ENCODE measurements at places on chromosomes 12 and 14.

- no peak for DNase-seq
Measured at GRCh38 chr14:65361920-65362319, 50.6 kb upstream of the FUT8 start.

- DNase-seq = no peak
Measured at GRCh38 chr12:124259154-124260066, 35.5 kb upstream of the RFLNA start.

DNA sequence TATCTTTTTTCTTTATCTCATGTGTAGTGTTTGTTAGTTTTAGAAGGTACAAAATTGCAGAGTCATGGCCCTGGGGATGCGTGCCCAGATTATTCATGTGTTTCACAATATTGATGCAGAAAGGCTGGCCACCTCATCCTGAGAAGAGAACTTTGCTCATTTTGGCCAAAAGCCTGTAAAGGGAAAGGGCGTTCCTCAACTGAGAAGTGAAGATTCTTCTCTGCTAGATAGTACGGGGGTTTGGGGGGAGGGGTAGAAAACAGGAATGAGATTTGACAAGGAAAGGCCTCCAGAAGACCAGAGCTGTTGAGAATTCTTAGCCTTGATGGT is 1.7 kb downstream of the MGST1 start:
- no peak for DNase-seq

- DNase-seq = no peak
Measured at GRCh38 chr14:91879196-91879595, 11.9 kb upstream of the TC2N start.

DNA sequence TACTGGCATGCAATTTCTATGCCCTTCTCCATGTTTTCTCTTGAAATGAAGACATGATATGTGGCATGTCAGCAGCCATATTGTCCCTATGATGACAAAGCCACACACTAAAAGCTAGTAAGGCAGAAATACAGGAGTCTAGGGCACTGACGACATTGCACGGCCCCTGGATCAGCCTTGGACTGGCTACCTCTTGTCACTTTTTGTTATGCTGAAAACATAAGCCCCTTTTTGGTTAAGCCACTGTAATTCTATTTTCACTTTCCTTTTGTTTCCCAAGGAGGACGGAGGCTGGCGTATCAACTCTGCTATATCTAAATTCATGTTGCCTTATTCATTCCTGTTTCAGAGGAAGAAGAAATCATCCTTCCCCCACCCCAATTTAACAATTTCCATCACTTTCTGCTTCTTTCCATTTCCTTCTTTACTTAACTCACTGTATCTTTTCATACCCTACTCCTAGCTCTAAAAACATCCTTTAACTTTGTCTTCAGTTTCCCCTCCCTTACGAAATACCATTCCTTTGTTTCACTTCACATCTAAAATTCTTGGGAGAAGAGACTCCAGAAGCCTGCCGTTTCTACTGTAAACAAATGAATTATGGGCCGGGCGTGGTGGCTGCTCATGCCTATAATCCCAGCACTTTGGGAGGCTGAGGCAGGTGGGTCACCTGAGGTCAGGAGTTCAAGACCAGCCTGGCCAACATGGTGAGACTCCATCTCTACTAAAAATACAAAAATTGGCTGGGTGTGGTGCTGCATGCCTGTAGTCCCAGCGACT is 364.1 kb downstream of the PCNX1 start:
- DNase-seq = no peak

GRCh38 chr12:43106355-43106754 is 445.6 kb downstream of the ADAMTS20 start:
- DNase-seq = no peak

DNA sequence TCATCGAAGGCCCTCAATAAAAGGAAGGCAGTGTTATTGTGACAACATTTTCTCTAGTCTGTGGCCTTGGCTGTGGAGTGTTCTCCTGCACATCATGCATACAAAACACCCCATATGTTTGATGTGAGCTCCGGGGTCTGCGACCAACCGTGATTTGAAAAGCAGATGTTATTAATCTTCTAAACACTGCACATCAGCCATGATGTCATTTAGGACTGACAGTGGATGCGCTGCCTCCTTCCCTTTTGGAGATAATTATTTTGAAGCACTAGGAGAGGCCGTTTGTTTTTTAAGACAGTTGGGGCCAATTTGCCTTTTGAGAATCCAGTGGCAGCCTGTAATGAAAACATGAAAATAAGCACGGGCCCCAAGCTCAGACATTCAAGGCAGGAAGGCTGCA is 1041.6 kb downstream of the BCL11B start:
- DNase-seq = no peak

- DNase-seq = no peak
Measured at GRCh38 chr14:64654246-64654900, 49.9 kb upstream of the PLEKHG3 start.

GRCh38 chr12:98955284-98955683 is 310.2 kb downstream of the APAF1 start:
- DNase-seq = no peak

DNA sequence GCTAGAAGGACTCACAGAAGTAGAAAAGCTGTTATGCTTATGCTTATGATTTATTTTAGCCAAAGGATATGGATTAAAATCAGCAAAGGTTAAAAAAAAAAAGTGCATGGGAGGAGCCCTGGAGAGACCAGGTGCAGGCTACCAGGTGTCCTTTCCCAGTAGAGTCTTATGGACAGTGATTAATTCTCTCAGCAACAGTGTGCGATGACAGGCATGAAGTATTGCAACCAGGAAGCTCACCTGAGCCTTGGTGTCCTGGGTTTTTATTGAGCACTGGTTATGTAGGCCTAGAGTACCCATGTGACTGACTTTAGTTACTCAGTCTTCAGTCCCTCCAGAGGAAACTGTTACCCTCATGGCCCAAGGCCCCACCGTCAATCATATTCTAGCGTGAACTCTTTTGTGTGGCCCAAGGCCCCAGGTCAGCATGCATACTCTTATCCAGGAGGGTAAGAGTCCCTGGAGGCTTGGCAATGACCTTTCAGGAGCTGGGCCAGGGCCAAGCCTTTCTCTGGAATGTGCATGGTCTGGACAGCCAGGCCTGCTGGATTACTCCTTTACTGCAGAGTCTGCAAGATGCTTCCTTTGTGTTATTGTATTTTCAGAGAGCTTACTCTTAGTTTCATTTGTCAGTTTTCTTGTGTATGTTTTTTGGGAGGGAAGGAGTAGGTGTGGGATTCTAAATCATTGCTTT is 69.6 kb upstream of the RD3L start:
- no peak for DNase-seq

DNA sequence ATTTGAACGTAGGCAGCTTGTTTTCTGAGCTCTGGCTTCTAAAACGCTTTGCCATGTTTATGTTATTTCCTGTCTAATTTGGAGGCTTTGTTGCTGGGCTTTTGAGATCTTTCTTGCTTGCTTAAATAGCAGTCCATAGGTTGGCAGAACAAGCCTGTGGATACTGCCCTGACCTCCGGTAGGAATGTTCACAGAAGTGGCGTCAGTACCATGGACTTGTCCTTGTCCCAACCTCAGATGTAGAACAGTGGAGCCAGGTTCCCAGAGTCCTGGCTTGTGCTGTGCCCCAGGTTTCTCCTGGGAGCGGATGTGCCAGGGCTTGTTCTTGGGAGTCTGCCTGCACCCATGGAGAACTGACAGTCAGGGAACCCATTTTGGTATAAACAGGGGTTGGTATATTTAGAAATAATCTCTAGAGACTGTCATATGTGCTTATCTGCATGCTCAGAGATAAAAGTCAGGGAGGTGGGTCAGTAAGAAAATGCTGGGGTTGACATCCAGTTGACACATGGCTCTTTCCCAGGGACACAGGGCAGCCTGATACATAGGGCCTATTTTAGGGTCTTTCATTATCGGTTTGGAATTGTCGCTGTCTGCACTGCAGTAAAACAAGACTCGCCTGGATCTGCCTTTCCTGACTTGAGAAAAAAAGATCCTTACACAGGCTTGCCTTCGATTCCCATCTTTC is 22.9 kb downstream of the CACNA1C start:
- DNase-seq = no peak

- DNase-seq = no peak
Measured at GRCh38 chr12:52320784-52321400, at the start of gene KRT83. Gene KRT83 (minus strand): TSS chr12:52321398. CDS start chr12:52321335, 63 bp downstream.

DNA sequence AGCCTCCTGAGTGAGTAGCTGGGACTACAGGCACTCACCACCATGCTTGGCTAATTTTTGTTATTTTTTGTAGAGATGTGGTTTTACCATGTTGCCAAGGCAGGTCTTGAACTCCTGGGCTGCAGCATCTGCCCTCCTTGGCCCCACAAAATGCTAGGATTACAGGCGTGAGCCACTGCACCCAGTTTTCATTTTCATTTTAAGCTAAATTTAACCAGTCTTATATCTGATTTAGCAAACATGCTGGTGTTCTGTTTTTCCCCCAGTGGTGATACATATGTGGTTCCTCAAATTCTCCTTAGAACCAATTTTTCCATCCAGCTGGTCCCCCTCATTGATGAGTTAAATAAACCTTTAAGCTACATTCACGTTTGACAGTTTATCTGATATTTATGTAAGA is 43.8 kb upstream of the BICD1 start:
- DNase-seq = peak; percentile 25

- no peak for DNase-seq
Measured at GRCh38 chr14:100341301-100342031, 18.3 kb downstream of the SLC25A47 start.

GRCh38 chr12:51460519-51460918 is 35.9 kb downstream of the SLC4A8 start:
- DNase-seq = no peak

DNA sequence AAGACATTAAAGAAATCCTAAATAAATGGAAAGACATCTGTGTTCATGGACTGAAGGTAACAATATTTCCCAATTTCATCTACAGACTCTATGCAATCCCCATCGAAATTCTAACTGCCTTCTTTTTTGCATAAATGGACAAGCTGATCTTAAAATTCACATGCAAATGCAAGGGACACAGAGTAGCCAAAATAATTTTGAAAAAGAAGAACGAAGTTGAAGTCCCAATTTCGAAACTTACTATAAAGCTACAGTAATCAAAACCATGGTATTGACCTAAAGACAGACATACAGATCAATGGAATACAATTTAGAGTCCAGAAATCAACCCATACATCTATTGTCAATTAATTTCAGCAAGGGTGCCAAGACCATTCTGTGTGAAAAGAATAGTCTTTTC is 16.4 kb upstream of the CD27 start:
- DNase-seq = no peak

- no peak for DNase-seq
Measured at GRCh38 chr12:11814374-11814773, 164.9 kb downstream of the ETV6 start.

GRCh38 chr12:38110026-38110699 is 206.4 kb upstream of the ALG10B start:
- DNase-seq = no peak

DNA sequence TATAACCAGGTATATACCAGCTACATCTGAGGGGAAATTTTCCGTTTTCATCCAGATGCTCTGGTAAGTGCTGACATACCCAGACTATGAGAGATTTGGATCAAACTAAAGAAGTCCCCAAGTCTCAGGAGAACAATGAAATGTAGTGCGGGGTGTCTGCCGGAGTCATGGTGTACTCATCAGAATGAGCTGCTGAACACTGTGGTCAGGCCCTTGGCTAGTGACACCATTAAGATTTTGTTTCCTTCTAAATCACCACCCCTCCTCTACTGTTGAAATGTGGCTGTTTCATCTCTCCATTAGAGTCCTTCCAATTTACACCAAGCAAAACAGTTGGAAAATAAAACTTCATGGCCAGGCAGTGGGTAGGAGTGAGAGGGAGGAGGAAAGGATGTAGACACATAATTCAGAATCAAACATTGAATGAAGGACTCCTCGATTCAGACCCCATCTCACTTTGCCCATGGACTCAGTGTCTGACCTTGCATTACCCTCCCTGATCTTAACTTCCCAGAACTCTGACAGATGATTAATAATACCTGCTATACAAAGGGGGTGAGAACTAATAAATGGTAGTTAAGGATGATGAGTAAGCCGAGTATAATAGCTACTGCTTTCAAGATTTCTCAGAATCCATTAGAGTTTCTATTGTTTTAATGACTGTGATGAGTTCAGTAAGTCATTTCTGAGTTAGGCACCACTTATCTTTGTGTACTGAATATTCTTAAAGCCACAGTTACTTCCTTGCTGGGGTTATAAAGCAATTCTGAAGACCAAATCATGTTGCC is 127.4 kb downstream of the CRADD start:
- no peak for DNase-seq

GRCh38 chr12:31000751-31001150 is 72.9 kb upstream of the DDX11 start:
- DNase-seq = no peak

- DNase-seq = no peak
Measured at GRCh38 chr12:48001505-48002413, 2.5 kb downstream of the COL2A1 start.

DNA sequence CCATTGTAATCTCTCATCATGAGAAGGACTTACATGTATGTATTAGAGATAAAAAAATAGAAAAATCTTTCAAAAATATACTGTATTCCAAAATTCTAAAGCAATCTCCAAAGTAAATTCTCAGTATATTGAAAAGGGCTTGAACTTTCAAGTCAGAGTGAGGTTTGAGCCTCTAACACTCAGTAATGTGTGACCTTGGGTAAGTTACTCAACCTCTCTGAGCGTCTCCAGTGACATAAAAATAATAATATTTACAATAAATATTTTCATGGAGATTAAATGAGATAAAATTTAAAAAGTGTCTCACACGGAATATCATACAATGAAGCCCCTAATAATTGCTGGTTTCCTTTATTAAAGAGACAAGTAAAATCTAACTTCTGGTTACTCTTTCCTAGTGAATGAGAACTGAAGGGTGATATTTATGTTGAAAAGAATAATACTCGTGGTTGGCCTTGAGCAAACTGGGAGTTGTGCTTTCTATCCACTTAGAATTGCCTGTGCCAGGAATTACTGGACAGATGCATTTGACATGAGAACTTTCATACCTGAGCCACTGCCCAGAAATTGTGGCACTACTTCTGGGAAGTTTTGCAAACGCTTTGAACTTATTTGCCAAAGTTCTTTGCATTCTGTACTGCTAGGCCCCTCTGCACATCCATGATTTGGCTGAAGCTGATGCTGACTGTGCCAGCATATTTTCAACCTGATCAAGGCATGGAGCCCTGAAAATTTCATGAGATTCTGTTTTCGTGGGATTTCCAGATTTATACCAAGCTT is 933.7 kb downstream of the GALC start:
- no peak for DNase-seq

GRCh38 chr12:66103016-66103913 is 27.3 kb downstream of the LLPH start:
- DNase-seq = no peak

DNA sequence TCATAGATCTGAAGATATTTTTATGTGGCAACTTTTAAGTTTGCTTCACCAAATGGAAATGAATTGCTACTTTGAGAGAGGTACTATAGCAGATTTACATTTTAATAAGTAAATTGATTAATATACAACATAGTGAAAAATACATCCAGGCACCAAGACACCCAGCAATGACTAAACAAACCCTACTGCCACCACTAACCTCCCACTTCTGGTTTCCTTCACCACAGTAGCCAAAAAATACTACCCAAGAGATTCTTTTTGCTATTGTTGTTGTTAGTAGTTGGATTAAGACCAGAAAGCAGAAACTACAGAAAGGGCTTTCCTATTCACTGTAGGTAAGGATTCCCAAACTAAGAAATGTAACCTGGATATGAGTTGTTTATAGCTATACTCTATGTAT is 54.1 kb downstream of the COCH start:
- DNase-seq = no peak

Data from GM12864 (cell line).